Activated naive CD4-positive, alpha-beta T cell treated with Interleukin-2 at 50 U/mL for 16 hours (primary cell): ENCODE measurements at places on chromosomes 6 and 20.

- DNase-seq, result no peak
Observed at GRCh38 chr6:107666084-107666980, 157.8 kb downstream of the SCML4 start.

DNA sequence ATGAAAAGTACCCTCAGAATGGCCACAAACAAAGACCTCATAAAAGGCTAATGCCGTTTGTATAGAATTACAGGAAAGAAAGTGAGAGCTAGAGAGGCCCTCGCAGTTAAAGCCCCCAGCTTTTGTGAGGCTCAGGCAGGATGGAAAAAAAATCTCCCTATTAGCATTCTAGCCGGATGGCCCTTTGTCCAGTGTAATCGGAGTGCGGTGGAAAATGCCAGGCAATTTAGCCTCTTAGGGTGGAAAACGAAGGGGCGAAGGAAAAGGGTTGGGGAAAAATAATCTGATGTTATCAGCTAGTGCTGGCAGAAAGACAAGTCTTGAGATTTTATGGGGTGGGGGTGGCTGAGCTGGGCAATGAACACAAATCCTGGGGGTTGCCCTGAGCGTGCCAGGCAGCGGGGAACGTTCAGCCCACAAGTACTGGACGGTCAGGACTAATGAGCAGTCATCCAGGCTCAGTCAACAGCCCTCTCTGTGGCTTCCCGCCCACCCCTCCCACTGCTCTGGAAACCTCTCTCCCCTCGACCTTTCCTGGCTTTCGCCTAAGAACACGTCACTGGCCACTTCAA, 92.4 kb downstream of the PSMG4 start:
- no peak for DNase-seq

DNA sequence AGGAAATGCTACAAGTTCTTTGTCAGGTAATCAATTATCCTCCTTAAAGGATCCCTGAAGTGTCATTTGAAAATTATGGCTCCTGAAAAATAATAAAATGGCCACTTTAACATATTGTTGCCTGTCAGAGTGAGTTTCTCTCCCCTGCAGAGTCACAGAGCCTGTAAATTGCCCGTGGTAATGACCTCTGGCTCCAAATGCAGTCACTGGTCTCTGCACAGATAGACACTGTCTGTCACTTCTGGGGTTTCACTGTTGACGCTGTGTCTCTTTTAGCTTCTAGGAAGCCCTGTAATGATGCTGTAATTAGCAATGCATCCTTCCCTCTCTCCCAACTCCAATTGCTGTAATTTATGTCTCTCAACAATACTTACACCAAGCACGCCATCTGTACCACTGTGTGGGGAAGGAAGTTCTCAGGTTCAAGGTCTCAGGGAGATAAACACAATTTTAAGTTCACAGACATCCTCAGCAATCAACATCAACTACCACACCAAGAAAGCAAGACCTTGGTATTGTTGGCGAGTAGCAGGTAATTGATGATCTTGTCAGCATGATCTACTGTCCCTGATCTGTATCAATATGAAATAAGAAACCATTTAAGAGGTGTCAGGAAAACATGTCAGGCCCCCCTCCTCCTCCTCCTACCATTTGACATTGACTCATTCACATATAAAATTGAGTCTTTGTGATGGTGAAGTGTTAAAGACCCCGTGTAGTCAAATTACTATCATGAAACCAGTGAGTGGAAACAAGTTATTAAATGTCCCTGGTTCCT, 91.2 kb upstream of the SULF2 start:
- DNase-seq, result no peak

DNA sequence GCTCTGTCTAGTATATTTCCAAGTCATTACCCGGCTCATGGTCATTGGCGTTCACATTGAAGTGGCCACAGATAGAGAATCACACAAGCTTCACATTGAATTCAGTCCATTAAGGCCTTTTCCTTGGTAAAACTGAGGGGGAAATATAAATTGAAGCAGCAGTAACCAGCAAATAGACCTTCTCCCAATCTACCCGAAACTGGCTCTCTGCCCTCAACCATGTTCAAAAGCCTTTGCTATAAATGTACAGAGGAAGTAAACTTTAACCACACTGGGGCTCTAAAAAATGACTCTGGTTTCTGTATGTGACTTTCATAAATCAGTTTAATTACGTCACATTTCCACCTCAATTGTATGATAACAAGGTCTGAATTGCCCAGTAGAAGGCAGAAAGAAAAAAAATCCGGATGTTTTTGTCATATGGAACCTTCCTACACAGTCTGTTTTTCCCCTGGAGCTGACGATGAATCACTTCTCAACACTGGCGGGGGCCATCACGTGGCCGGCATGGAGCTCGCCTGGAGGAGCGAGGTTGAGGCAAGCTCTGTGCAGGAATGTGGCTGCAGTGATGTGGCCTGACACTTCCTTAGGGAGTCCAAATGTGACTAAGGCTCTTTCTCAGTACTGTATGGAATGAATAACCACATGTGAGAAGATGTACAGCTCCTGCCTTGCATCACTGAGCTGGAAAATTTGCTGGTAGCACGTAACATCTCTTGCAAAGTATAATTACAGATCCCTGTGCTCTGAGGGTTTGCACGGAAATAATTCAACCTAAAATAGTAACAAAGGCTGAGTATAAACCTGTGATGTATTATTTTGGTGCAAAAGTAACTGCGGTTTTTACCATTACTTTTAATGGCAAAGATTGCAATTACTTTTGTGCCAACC, 58.6 kb upstream of the SNX9 start:
- peak; percentile 88 for DNase-seq

DNA sequence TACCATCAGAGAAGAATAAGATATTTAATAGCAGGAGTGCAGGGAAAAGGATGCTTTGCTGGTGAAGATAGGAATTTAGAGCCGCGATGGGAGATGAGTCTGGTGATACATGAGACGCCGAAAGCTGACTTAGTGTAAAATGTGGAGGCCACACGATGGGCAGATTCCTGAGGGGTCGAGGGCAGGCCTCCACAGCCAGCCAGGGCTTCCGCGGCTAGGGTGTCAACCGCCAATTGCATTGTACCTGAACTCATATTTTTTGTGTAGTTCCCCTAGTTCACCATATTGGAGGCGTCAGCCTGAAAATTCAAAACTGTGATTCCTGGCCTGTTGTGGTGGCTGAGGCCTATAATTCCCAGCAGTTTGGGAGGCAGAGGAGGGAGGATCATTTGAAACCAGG, 8.5 kb downstream of the ETV7 start:
- DNase-seq, result no peak

DNA sequence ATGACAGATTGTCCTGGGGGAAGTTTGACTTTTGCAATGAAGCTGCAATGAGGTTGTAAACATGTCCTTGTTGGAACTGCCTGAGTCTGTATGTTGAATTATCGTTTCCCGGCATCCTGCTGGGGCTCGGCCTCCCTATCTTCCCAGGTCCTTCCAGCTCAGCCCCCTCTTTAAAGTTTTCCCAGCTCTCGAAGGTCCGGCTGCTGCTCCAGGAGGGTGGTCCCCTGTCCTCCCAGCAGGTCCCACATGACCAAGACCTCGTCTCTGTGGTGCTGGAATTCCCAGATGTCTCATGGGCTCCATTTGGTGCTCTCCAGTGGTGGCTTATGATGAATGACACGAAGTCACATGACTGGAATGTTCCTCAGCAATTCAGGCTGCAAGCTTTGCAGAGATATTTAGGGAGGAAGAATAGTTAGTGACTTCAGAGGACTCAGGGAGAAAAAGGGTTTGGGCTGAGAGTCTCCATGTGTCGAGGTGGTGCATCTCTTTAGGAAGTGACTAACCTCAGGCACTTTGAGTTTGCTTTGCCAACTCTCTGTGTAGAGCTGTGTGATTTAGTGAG, 21.4 kb downstream of the SMOC2 start:
- no peak for DNase-seq

- no peak for DNase-seq
Observed at GRCh38 chr6:11659757-11660156, 118.8 kb downstream of the ADTRP start.

DNA sequence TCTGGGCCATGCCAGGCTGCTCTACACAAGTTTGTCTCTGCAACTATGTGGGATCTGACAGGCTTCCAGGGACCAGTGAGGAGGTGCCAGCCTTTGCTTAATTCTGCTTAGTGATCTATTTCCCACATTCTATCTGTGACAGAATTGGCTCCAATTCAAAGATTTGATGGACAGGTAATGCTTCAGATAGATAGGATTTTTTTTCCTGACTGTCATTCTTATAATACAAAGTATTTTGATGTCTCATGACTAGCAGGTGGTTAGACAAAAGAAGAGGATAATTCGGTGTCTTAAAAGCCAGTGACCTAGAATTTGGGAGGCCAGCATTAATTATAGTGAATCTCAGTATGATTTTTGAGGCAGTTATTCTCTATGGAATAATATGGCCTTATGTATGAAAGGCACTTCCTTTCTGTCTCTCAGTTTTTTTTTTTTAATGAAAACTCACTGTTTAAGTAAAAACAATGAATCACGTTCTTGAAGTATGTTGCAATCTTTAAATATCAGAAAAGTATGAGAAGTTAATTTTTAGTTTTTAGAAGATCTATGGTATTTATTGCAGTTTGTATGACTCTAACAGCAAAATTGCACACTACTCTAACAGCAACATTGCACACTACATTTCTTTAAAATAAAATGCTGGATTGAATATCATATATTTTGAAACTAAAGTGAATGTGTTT, 43.7 kb downstream of the TMEM200A start:
- no peak for DNase-seq

- DNase-seq, result no peak
Observed at GRCh38 chr6:119446609-119447008, 97.0 kb upstream of the MAN1A1 start.

DNA sequence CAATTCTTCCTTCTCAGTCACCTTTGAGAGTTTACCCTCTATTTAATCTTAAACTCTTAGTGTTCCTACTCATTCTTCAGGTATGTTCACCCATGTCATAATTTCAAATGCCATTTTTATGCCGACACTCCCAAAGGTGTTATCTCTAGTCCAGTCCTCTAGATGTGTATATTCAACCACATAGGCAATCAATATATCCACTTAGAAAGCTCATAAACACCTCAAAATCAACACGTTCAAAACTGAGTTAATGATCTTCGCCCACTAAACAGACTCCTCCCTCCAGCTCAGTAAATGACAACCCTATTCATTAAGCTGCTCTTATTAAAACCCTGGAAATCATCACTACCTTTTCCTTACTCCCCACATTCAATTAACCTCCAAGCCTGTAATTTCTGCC, 6.4 kb downstream of the OSTM1 start:
- no peak for DNase-seq

DNA sequence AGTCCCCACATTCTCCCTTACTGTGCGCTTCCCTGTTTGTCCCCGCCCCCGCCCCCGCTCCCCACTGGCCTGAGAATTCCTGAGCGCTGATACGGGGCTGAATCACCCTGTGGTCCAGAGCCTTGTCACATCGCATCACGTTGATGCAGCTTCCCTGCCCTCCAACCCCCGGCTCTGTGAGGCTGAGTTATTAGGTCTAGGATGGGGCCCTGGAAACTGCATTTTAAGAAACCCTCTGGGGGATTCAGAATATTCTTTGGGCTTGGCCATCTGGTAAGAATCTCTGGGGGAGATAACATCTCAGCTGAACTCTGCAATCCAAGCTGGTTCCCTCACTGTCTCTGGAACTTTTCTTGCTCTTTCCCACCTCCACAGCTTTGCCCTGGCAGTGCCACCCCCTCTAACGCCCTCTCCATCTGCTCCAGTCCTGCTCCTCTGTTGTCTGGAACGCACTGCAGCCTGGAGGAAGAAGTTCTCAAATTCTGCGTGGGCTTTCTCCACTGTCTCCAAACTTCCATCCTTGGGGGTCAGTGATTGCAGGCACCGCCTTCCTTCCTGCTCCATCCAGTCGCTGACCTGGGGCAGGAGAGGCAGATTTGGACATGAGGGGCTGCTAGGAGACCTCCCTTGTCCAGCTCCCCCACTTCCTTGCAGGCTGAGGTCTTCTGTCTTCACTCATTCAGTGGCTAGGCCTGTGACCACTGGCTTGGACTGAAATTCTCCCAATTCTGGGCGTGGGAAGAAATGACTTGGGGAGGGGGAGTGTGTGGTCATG, 42.6 kb downstream of the KIAA1755 start:
- DNase-seq, result no peak

DNA sequence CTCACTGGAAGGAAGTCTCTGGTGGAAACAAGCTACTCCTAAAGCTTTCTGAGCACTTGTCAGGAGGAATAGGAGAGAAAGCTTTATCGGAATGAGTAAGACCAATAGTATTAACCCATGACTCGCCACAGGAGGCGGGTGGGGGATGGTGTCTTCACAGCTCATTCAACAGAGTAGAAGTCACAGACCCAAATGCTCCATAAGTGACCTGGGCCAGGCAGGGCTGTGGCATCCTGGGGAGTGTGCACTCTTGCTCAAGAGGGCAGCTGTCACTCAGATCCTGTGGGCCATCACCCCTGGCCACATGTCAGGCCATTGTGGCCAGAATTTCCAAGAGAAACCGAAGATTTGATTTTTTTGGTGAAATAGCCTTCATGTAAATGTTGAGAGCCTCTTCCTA, 116.0 kb downstream of the SYCP2 start:
- DNase-seq, result no peak
